ENCODE measurements at places on chromosomes 7 and 10.

- no peak for DNase-seq
Observed at GRCh38 chr7:130396109-130396508, 15.8 kb downstream of the CPA1 start.

- DNase-seq, result no peak
Observed at GRCh38 chr10:121362026-121362425, 236.2 kb downstream of the FGFR2 start.

- no peak for DNase-seq
Observed at GRCh38 chr10:102826148-102826796, 10.9 kb downstream of the CYP17A1 start.

GRCh38 chr7:12370249-12370648, 33.4 kb downstream of the VWDE start:
- DNase-seq, result no peak

- no peak for DNase-seq
Observed at GRCh38 chr7:41199136-41199535, 503.8 kb downstream of the INHBA start.

DNA sequence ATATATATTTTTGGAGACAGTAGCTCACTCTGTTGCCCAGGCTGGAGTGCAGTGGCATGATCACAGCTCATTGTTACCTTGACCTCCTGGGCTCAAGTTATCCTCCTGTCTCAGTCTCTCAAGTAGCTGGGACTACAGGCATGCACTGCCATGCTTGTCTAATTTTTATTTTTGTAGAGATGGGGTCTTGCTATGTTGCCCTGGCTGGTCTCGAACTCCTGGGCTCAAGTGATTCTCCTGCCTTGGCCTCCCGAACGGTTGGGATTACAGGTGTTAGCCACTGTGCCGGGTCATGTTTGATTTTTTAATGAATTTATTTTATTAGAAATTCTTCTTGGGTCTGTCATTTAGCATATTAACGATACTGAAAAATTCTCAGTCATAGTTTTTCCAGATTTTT, 70.5 kb downstream of the TMEM270 start:
- DNase-seq, result no peak

- DNase-seq, result no peak
Observed at GRCh38 chr7:141737118-141737835, 881 bp upstream of the SSBP1 start.

DNA sequence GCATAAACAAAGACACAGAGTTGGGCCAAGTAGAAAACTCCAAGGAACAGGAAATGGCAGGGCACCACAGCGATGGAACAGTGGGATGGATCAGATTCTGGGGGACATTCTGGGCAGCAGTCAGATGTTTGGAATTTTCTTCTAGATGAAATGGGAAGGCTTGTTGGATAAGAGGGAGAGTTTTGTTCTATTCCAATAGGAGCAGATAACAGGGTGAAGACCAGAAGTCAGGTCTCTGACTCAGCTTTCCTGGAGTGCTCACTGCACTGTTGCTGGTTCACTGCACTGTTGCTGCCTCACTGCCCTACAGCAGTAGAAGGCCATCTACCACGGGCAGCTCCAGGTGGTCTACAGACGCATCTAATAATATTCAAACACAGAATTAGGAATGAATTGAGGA, 135.6 kb downstream of the ATE1 start:
- DNase-seq, result no peak

DNA sequence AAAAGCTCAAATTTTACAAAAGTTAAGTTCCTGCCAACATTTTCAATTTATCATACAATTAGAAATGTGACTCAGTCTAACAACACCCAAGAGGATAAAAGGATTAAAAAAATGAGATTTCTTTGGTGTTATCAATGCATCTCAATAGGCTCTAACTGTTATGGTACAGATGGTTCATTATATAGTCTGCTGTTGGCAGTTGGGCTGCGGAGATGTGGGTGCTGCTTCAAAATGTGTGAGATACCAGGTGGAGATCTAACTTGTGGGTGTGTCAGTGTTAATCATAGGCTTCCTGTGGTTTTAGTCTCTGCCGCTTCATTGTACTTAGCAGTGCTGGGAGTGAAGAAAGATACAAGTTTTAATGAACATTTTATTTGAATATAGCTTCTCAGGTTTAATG, 231.2 kb downstream of the EXOC4 start:
- no peak for DNase-seq

GRCh38 chr7:130655286-130655685, 13.3 kb downstream of the COPG2 start:
- DNase-seq, result no peak

GRCh38 chr7:2553831-2554581, 1.3 kb downstream of the BRAT1 start:
- no peak for DNase-seq

DNA sequence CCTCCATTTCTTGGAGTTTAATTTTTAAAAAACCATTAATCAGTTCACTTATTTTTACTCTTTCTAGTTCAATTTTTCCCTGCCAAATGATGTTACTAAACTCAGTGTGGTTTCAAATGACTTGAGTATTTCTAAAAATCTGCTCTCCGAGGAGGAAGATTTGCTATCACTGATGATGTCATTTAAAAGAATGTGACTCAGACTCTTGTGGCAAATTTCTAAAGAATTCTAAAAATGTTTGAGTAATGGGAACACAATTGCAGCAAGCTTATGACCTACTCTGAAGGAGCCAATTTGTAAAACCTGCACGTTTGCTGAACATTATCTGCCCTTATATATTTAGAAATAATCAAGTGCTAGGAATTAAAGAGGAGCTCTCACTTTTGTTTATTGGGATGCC, 88.6 kb downstream of the SPAG6 start:
- DNase-seq, result peak; percentile 68

GRCh38 chr10:79132681-79133381, 64.1 kb downstream of the ZMIZ1 start:
- DNase-seq, result no peak

GRCh38 chr10:26025523-26025922, 91.5 kb downstream of the MYO3A start:
- DNase-seq, result no peak

GRCh38 chr10:18710201-18710653, 51.0 kb downstream of the ARL5B start:
- DNase-seq, result no peak

DNA sequence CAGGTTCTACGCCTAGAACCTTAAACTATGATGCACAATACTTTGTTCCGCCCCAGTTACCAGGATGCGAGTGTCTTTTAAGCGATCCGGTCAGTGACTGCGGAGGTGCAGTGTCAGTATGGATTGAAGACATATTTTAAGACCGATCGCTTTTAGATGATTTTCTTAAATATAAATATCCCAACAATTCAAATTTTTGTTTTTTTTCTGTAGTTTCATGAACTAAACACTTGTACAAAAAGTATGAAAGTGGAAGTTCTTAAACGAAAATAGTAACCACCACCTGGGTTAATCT, 835 bp downstream of the COMMD3 start:
- DNase-seq, result no peak

DNA sequence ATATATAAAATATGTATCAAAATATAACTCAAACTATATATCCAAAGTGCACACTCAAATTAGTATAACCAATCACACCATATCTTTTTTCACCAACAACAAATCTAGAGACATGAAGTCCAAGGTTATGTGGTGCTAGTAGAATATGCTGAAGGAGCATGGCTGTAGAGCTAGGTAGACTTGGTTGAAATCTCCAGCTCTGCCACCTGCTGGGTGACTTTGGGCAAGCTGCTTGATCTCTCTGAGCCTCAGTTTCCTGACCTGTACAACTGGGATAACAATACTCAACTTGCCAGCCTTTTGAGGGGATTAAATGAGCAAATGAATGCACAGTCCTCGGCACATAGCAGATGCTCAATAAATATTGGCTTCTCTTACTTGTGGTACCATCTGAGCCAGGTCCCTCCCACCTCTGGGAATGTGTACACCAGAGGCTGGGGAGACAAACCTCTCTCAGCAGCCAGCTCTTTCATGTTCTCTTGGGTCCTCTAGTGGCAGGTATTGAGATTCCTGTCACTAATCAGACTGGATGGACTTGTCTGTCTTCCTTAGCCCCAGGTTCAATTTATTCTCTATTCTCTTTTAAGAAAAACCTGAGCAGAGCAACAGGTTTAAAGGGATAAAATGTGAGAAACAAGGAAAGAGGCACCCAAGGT, 94.3 kb upstream of the PDE1C start:
- DNase-seq, result no peak

- no peak for DNase-seq
Observed at GRCh38 chr7:23264916-23265458, 18.4 kb downstream of the GPNMB start.

DNA sequence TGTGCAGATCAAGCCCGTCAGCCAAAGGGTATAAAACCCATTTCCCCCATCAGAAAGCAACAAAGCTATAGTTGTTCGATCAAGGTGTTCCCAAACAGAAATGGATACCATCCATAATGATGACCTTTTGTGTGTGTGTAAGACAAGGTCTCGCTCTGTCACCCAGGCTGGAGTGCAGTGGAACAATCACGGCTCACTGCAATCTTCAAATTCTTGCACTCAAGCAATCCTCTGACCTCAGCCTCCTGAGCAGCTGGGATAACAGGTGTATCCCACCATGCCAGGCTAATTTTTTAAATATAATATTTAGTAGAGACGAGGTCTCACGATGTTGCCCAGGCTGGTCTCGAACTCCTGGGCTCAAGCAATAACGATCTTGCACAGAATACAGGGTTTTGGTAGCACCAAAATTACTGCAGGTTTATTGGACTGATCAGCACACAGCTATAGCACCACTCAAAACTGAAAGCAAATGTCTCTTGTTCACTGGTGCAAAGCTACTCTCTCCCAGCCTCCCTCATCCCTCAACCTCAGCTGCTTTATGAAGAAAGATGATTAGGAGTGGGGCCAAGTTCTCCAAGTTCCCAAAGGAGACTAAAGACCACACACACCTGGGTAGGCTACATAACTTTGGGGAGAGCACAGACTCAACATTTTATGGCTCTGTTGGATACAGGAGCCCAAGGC, 80.5 kb downstream of the ABI1 start:
- no peak for DNase-seq

DNA sequence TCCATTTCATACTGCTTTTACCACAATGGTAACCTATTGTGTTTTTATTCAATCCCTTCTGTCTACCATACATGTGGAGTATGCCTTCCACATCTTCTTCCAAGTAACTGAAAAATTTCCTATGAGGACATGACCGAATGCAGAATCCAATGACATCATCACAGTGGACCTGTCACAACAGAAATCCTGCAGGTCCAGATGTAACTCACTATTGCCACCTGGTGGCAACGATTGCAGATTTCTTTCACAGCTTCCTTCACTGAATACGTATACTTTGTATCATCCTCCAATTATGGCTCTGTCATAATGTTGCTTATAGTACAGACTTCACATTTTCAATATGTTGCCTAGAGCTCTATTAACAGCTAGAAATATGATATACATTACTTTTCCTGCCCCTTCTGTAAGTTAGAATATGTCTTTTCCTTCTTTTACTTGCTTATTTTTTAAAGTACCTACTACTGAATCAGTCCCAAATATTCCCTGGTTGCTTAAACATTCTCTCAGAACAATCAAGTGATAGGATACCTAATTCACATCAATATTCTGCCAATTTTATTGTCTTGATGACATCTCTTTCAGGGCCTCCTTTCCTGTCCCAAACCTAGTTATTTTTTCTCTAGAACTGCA, 45.4 kb downstream of the SLC13A1 start:
- peak; percentile 3 for DNase-seq

- DNase-seq, result no peak
Observed at GRCh38 chr10:11157292-11158076, 139.8 kb downstream of the CELF2 start.

- DNase-seq, result no peak
Observed at GRCh38 chr10:133151543-133151972, 8.5 kb upstream of the KNDC1 start.

- DNase-seq, result no peak
Observed at GRCh38 chr10:63976538-63976937, 455.3 kb downstream of the REEP3 start.

DNA sequence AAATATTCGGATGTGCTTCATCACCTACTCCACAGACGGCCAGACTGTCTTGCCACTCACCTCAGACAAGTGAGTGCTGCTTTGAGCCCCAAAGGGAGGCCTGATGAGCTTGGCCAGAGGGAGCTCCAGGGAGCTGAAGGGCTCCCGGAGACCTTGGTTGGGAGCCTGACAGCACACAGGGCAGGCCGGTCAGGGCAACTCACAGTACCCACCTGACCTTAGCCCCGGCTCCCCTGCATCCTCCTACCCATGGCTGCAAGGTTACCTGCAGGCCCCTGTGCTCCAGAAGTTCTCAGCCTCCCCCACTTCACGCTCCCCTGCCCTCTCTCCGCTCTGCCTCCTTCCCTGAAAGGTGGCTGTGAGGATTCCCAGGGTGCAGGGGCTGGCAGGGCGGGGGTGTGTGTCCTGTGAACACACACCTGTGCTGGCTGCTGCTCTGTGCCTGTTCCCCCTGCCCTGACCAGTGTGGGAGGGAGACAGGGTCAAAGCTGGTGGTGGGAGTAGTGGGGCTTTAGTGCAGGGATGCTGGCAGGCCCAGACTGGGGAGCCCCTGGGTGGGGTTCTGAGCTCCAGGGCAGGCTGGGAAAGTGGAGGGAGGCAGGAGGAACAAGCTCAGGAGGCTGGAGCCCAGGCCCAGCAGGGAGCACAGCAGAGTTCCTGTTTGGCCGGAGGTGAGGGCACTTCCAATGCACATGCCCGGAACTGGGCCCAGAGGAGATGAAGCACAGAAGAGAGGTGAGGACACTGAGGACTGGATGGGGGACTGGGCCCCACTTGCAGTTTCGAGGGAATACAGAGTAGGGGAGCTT, 7.2 kb downstream of the ANTXRL start:
- DNase-seq, result no peak

- DNase-seq, result no peak
Observed at GRCh38 chr10:73806176-73806950, 5.0 kb downstream of the NDST2 start.

- no peak for DNase-seq
Observed at GRCh38 chr7:42456756-42457276, 219.8 kb upstream of the GLI3 start.

GRCh38 chr7:772861-773621, 46.0 kb upstream of the PRKAR1B start:
- DNase-seq, result no peak

- no peak for DNase-seq
Observed at GRCh38 chr7:121085922-121086321, 97.4 kb downstream of the CPED1 start.

- no peak for DNase-seq
Observed at GRCh38 chr7:103613655-103614642, 167.9 kb upstream of the SLC26A5 start.

DNA sequence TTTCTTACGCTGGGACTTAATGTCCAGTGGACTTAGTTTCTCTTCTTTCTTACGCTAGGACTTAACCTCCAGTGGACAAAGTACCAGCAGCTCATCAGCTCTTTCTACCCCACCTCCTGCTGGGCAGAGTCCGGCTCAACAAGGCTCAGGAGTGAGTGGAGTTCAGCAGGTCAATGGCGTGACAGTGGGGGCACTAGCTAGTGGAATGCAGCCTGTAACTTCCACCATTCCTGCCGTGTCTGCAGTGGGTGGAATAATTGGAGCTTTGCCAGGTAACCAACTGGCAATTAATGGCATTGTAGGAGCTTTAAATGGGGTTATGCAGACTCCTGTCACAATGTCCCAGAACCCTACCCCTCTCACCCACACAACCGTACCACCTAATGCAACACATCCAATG, 199.7 kb downstream of the MLLT10 start:
- no peak for DNase-seq

GRCh38 chr10:50972591-50972990, 87.2 kb upstream of the A1CF start:
- DNase-seq, result no peak

- peak; percentile 24 for DNase-seq
Observed at GRCh38 chr10:12214763-12215218, 18.8 kb downstream of the CDC123 start.

GRCh38 chr7:141477865-141478264, 73.3 kb upstream of the AGK start:
- DNase-seq, result no peak
